Esophagus mucosa (tissue), 1 donor: ENCODE measurements at places on chromosomes 11 and 22.
A peak's percentile ranks its signal among the peaks of the same experiment; 100 is the strongest.

GRCh38 chr11:68468217-68468828 lies 7.8 kb downstream of the PPP6R3 start:
- peak; percentile 7 for ATAC-seq

GRCh38 chr11:19632499-19632834 lies 80.2 kb upstream of the NAV2 start:
- ATAC-seq: no peak

DNA sequence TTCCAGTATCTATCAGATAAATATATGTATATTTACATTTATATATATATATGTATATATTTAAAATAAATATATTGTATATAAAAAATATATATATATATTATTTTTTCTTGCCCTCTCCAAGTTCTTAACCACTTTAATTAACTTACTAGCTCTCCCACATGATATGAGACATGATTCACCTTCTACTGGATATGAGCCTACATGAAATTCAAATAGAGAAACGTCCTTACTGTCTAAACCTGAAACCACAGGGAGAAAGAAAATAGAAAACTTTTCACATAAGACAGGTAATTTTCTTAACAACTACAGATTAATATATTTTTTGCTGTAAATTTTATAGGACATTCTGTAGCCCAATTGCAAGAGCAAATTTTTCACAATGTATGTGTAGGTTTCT lies 391.6 kb downstream of the ETS1 start:
- no peak for ATAC-seq

GRCh38 chr22:38163844-38164550 lies 17.6 kb downstream of the PLA2G6 start:
- ATAC-seq: no peak

DNA sequence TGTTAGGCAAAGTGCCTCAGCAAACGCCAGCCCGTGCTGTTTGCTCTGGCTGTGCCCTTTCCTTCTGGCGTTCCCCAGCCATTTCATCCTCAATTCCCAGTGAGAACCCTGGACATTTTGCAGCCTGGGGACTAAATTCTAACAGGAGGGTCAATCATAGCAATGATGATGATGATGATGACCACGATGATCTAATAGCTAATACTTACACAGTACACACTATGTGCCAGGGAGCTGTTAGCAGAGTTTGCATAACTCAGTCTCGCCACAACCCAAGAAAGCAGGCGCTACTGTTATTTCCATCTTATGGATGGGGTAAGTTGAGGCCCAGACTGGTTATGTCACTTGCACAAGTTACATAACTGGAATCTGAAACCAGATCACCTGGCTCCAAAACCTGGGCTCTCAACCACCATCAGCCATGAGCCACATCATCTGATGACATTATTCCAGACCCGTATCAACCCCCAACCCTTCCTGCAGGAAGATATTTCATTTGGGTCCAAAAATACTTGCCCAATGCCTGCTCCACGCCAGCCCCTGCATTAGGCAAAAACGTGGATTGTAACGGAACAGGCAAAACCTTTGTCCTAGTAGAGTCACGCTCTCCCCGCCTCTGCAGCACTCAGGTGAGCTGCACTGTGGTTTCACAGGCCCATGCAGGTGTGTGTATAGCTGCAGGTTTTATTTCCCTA lies 132.6 kb upstream of the SERPIND1 start:
- ATAC-seq: no peak

- no peak for ATAC-seq
These were observed 225.0 kb downstream of the AASDHPPT start for GRCh38 chr11:106302416-106302815.

DNA sequence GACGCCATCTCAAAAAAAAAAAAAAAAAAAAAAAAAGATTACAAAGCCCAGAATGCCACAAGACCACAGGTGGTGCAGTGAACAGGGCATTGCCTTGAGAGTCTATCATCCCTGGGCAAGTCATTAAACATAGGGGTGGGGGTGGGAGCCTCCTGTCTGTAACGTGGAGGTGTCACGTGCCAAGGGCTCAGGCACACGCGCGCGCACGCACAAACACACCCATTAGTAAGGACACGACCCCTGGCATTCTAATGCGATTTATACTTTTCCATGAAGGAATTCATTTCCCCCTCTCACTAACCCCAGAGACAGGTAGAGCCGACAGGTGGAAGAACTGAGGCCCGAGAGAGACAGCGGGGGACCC lies 5.8 kb upstream of the GCAT start:
- ATAC-seq: no peak

GRCh38 chr11:102254047-102254446 lies 63.2 kb upstream of the BIRC3 start:
- ATAC-seq: no peak

DNA sequence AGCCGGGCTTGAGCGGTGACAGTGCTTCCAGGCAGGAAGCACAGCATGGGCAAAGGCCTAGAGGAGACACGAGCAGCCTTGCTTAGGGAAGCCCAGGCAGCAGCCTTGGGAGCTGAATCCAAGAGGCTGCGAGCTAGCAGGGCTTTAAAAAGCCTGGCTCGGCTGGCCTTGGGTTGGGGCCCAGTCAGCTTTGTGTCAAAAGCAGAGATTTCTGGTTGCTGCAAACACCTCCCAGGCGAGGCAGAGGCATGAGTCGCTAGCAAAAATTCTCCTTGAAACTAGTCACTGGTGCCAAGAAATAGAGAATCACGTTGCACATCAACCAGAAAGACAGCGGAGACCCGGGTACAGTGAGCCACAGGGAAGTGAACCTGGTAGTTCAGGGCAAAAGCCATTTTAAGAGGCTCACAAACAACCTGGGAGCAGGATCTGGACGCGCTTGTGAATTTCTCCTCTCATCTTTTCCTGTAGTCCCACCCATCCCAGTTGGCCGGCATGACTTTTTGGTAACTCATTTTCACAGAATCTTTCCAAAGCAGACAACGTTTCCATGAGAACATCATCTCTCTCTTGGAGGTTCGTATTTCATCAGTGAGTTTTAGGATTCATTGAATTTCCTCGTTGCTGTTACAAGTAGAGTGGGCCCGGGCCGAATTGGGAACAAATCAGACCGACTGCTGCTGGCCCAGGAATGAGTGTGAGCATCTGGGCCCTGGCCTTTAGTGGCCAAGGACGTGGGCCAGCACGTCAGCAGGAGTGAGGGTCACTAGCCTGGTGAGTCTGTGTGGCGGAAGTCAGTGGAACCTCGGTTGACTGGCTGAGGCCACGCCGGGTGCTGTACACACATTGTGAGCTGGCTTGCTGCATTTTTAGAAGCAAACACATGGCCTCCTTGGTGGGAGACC lies 16.4 kb upstream of the FGF4 start:
- no peak for ATAC-seq

DNA sequence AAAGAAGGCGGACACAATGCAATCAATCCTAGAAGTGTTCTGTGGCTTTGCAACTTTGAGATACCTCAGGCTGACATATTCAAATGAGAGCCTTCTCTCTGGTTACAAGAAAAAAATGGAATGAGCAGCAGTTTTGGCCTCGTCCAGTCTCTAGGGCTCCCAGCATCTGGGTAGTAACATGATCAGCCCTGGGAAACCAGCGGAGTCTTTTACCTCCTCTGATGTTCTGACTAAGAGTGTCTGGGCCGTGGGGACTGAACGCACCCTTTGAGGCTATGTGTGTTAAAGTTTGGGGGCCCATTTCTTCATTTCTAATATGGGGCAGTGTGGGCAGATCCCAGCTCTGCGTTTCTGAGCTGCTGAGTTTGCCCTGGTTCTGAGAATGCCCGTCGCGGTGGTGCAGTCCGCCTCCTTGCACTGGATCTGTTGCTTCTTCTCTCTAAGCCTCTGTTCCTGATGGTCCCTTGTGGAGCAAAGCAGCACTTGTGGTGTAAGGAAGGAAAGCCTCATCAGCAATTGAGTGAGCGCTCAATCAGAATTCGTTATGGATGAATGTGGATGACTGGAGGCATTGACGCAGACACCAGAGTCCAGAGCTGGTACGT lies 8.1 kb downstream of the PARVB start:
- no peak for ATAC-seq

GRCh38 chr11:63369165-63369970 lies at the start of gene SLC22A9:
Gene SLC22A9, plus strand, starts transcription at chr11:63369785. Its CDS starts 272 bp downstream, at chr11:63370057.
- no peak for ATAC-seq

GRCh38 chr11:119012629-119013170 lies 5.4 kb downstream of the RPS25 start:
- no peak for ATAC-seq

GRCh38 chr11:115990004-115990447 lies 485.8 kb upstream of the CADM1 start:
- peak; percentile 23 for ATAC-seq

GRCh38 chr11:33315822-33316221 lies 58.6 kb downstream of the HIPK3 start:
- ATAC-seq: no peak

- no peak for ATAC-seq
These were observed 49.7 kb downstream of the TRIOBP start for GRCh38 chr22:37746366-37747079.

DNA sequence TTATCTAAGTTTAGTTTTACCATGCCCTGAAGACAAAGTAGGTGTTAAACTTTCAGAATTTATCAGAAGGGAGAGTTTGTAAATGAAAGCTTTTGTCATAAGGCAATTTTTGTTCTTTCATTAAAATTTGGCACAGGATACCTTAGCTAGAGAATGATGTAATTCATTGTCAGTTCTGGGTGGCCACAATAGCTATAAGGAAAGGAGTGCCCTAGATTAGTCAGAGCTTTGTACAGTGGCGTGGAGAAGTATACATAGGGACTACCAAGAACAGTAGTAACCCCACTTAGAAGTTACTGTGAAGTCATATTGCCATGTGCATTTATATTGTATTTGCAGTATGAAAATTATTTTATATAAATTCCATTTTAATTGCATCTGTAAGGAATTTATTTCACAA lies 126.3 kb upstream of the CARD18 start:
- ATAC-seq: peak; percentile 98

GRCh38 chr11:11421509-11421908 lies 68.5 kb upstream of the CSNK2A3 start:
- no peak for ATAC-seq

GRCh38 chr22:42969348-42969975 lies 45.5 kb downstream of the PACSIN2 start:
- ATAC-seq: no peak

- ATAC-seq: no peak
These were observed 12.1 kb upstream of the ELFN2 start for GRCh38 chr22:37439347-37439746.

- no peak for ATAC-seq
These were observed 196.4 kb downstream of the DBX1 start for GRCh38 chr11:19963697-19964387.

DNA sequence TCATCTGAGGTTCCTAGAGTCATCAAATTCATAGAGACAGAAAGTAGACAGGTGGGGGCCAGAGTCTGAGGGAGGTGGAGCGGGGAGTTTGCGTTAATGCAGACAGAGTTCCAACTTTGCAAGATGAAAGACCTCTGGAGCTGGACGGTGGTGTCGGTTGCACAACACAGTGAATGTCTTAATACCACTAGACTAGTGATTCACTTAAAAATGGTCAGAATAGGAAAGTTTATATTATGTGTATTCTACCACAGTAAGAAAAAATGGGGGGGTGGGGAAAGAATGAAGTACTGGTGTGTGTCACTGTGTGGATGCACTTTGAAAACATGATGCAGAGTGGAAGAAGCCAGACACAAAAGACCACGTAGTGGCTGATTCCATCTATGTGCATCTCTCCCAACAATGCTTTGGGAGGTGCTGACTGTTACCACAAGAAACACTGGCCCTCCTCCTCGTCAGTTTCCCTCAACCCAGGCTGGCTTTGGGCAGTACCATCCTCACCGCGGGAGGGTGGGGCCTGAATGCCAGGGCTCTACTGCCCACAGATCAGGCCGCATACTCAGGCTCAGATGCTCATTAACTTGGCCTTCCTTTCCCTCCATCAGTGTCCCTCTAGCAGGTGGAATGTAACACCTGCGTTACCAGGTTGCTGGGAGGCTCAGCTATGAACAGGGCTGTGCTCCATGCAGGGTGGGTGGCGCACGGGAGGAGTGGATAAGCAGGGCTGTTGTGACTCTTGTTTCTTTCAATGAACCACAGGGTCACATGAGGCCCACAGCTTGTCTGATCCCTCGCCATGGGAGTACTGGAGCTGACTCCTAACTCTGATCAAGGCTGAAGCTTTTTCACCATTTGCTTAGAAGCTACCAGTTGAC lies 297.0 kb downstream of the CTTN start:
- ATAC-seq: no peak

GRCh38 chr11:35944503-35945136 lies 758 bp downstream of the LDLRAD3 start:
- no peak for ATAC-seq

DNA sequence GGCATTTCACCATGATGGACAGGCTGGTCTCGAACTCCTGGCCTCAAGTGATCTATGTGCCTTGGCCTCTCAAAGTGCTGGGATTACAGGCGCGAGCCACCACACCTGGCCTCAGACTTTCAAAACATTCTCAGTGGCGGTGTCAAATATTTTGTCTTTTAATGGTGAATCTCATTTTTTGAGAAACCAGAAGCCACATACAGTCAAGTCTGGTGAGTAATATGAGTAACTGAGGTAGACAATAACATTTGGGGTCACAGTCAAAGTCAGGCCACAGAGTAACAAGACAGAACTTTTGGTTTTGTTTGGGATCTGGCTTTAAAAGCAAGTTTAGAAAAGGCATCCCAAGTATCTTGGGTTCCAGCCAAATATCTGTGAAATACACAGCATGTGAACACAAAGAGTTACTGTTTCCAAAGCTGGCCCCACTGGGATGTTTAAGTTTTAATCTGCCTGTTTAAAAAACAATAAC lies 5.6 kb upstream of the TMA7B start:
- no peak for ATAC-seq

DNA sequence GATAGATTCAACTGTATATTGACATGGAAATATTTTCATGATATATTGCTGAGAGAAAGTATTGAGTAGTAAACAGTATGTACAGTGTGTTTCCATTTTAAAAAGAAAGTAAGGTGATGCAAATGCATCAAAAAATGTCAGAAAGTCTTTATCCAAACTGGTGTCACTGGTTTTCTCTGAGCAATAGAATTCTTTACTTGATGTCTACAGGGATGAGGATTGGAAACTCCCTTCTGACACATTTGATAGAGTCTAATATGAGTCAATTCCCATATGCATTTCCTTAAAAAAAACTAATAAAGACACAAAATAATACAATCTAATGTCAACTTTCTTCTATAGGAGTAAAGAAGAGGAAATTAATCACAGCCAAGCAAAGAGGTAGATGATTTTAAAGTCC lies 18.3 kb upstream of the CCDC179 start:
- peak; percentile 55 for ATAC-seq

- ATAC-seq: no peak
These were observed 642.2 kb downstream of the BRD1 start for GRCh38 chr22:49185312-49185969.
